Dermis microvascular lymphatic vessel endothelial cell (primary cell): ENCODE measurements at places on chromosomes 7 and 10.

DNA sequence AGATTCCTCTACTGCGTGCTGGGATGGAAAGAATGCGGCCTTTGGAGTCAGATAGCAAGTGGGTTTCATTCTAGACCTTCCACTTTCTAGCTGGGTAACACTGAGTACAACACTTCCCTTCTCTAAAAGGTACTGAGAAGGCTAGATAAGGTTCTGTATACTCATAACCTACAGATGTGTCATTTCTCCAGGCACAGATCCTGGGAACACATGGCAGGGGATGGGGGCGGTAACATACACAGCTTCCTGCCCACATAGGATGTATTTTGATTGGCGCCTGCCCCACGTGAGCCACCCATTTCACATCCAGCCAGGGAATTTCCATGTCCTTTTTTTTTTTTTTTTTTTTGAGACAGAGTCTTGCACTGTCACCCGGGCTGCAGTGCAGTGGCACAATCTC is 31.8 kb downstream of the KLRG2 start:
- DNase-seq, result peak; percentile 68

GRCh38 chr7:44215531-44215930 is 14.8 kb downstream of the YKT6 start:
- DNase-seq, result no peak

DNA sequence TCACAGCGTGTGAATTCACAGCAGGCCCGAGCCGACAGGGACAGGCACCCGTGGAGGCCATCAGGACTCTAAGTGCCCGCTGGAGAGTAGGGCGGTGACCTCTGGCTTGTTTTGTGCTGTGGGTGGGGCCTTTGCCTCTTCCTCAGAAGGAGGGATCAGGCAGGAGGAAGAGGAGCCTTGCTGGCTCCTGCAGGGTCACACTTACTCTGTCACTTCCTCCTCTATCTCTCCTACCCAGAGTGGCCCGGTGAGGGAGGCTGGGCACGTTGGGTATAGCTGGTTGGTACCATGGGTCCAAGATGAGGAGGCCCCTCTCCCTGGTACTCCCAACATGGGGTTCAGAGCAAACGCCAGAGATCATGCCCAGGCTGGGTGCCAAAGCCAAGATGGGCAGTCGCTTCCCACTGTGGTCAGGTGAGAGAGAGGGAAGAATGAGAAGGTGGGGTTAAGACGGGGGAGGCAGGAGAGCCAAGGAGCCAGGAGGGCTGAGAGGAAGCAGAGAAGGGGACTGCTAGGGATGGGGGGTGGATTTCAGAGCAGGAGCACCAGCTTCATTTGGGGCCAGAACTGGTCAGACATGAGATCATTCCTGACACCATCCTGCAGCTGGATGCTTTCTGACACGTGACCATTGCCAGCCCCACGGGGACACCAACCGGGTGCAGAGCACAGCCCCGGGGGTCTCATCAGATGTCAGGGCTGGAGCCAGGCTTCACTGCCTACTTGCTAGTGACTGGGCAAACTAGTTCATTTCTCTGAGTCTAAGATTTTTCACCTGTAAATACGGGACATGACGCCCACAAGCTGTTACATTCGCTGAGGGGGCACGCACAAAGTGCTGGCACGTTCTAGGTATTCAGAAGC is 54.8 kb upstream of the CACUL1 start:
- no peak for DNase-seq

DNA sequence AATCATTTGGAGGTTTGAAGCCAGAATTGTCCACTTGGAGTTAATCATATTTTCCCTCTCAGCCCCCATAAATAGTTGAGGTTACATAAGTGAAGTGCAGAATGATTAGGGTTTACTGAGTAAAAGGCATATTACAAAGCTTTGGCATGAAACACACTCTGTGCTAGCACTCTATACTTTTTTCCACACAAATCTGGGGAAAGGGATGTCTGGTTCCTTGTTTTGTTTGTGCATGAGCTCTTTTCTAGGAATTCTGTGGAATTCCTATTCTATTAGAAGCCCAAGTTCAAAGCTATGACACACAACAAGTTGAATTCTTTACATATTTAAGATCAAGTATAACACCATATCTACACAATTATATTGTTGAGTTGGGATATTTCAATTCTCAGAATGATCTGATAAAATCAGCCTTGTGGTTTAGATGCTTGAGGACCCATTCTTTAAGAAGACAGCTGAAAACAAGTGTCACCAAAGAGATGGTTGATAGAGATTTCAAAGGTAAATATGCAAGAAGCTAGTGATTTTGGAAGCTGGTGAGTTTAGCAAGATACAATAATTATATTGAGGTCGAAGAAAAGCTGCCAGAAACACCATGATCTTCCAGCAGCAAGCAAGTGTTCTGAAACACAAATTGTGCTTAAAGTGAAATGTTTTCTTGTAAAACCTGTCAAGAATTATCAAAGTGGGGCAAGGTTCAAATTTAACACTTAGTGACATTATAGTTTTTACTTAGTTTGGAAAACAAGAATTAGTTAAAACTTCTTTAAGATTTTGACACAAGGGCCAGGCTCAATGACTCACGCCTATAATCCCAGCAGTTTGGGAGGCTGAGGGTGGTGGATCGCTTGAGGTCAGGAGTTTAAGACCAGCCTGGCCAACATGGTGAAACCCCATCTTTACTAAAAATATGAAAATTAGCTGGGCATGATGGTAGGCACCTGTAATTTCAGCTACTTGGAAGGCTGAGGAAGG is 122.6 kb downstream of the INHBA start:
- DNase-seq, result peak; percentile 10

- no peak for DNase-seq
Measured at GRCh38 chr10:8365935-8366911, 311.7 kb downstream of the GATA3 start.

DNA sequence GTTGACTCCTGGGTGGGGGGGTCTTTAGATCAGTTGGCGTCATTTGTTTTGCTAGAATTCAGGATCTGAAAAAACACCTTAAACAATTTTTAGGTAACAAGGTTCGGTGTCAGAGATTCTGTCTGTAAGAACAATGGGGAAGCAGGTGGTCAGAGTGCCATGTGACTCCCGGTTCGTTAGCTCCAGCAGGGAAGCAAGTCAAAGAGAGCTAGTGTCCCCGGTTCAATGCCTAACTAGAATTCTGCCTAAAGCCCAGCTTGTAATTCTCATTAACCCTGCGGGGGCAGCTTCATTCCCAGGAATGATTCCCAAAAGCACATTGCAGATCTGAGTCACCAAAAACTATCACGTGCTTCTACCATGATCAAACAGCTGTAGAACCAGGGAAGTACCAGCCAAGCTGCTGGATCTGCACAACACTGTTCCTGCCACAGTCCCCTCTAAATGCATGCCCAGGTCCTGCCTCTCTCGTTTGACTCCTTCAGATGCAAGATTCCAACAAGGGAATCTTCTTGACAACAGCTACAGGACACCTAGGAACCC is 664.3 kb upstream of the CELF2 start:
- no peak for DNase-seq

- DNase-seq, result no peak
Measured at GRCh38 chr7:69245646-69246045, 352.6 kb upstream of the AUTS2 start.

- DNase-seq, result no peak
Measured at GRCh38 chr10:86450806-86451603, 70.6 kb downstream of the WAPL start.

DNA sequence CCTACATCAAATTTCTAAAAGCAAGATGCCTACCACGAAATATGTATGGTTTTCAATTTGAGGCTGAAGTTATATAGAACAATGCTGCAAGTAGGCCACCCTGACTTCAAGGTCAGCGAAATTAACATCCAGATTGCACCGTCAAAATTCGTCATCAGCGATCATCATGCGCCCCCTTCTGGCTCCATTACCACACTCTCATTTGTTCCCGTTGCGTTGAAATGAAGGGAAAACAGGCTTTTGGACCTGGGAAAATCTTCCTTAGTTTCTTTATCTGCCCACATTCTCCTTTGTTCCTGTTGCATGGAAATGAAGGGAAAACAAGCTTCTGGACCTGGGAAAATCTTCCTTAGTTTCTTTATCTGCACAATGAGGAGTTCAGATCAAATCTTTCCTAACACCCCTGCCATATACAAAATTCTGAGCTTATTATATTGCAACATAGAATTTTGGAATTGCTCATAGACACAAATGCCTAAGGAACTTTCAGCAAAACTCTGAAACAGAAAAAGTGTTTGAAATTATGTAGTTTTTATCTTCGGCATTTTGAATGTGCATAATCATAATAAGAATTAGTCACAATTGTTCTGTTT is 98.2 kb upstream of the PRKCQ start:
- DNase-seq, result peak; percentile 36

GRCh38 chr7:28078036-28078901 is 102.3 kb downstream of the JAZF1 start:
- peak; percentile 32 for DNase-seq

DNA sequence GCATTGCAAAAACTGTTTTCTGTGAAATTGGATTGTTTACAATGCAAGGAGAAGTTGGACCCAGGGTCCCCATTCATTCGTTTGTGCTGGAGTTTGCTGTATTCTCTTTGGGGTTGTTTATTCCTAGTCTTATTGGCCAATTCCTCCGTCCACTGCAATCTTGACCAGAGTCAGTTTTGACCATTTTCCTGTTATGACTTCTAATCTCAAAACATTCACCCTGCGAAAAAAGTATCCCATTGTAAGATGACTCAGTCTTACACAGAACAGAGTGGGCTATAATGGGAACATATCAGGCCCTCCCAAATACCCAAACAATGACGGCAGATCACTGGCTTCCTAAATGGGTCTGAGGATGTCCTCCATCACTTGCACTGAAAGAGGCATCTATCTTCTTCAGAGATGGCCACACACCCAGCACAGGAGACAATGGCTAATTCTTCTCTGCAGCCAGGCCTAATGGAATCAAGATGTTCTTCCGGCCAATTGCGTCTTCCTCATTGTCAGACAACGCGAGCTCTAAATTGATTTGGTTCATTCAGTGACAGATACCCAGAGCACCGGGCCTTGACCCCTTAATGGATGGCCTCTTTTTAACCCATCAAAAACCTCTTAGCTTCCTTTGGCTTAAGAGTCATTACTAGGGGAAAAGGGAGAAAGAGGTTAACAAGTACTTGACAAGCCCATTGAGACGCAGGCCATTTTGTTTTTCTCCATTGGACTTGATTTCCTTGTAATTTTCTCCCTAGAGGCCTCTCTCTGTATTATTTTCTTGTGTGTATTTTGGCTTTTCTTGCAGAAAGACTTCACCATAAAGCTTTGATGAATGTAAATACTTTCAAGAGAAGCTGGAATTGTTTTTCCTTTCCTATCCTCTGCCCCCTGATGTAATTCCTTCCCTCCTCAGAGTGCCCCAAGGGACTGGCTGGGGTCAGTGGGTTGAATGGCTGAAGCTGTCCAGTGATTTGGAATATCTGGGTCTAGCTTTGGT is 129.6 kb downstream of the PRPF18 start:
- peak; percentile 73 for DNase-seq

GRCh38 chr10:5534880-5535856 is 10.4 kb downstream of the CALML3 start:
- no peak for DNase-seq

DNA sequence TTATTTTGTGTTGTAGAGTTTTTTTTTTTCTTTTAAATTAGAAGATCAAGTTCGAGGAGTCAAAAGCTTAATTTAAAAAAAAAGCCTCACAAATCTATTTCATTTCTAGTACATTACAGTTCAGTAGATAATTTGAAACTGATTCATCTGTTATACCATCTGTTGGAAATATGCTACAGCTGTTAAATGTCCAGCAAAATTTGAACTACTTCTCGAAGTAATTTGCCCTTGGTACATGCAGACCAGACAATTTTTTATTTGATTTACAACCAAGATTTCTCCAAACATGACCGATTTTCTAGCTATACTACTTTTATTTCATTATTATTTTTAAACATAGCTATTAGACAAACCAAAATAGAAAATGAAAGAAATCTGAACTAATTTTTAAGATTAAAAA is 647.9 kb downstream of the CNTNAP2 start:
- DNase-seq, result no peak

DNA sequence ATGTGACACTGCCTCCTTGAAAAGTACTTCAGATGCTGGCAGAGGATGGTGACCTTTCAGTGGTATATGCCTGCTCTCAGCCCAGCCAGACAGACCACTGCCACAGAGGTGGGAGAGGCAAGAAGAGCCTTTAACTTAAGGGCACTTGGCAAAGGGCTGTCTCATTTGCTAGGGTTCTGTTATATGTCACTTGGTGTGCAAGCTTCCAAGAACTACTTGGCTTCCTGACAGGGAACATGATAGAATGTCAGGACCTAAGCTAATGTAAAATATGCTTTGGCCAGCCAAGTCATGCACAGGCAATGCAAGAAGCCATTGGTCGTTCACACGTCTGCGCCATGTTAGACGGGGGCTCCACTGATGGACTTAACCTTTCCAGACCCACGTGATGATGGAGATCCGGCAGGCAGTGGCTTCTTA is 54.7 kb downstream of the RBM20 start:
- DNase-seq, result no peak

- no peak for DNase-seq
Measured at GRCh38 chr7:112880818-112881418, 90.7 kb upstream of the TMEM168 start.

DNA sequence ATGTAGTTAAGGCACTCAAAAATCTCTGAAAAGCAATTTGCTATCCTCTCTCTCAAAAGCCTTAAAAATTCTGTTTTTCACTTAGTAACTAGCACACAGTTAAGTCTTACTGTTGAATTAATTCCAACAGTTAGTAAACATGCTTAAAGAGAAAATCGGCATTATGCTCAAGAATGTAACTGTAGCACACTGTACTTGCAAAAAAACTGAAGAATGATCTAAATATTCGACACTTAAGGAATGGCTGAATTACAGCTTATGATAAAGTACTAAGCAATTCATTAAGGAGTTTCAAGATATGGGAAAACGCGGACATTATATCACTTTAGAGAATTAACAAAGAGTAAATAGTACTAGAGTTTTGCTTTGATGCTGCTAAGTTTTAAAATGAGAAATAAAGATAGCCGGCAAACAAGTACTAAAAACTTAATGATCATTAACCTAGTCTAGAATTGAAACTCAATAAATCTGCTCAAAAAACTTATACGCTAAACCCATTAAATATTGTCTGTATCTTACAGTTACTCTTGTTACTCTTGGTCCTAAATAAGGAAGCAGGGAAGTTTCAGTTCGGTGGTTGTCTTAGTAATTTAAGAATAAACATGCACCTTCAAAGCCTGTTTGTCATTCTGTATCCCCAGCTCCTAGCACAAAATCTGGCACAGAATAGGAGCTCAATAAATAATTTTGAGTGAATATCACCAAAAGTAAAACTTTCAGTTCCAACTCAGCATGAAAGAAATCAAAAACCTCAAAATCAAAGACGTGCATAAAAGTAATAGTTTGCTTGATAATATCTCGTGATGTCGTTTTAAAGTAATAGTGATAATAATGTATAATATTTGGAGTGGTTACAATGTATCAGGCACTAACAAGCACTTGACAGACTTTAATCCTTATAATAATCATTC is 1.2 kb downstream of the TRDMT1 start:
- DNase-seq, result no peak

DNA sequence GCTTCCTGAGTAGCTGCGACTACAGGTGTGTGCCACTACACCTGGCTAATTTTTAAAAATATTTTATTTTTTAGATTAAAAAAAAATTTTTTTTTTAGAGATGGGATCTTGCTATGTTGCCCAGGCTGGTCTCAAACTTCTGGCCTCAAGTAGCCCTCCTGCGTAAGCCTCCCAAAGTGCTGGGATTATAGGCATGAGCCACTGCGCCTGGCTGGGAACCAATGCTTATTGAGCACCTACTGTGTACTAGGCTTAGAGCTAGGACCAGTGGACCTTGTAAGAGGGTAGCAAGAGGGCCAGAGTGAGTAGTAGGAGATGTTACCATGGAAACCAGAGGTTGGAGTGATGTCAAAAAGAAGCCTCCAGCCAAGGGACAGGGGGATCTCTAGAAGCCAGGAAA is 31.2 kb downstream of the COL26A1 start:
- DNase-seq, result no peak

GRCh38 chr7:5679813-5680473 is 101.5 kb downstream of the RNF216 start:
- no peak for DNase-seq
